NT2/D1 (cell line): ENCODE measurements at places on chromosomes 5 and 9.

DNA sequence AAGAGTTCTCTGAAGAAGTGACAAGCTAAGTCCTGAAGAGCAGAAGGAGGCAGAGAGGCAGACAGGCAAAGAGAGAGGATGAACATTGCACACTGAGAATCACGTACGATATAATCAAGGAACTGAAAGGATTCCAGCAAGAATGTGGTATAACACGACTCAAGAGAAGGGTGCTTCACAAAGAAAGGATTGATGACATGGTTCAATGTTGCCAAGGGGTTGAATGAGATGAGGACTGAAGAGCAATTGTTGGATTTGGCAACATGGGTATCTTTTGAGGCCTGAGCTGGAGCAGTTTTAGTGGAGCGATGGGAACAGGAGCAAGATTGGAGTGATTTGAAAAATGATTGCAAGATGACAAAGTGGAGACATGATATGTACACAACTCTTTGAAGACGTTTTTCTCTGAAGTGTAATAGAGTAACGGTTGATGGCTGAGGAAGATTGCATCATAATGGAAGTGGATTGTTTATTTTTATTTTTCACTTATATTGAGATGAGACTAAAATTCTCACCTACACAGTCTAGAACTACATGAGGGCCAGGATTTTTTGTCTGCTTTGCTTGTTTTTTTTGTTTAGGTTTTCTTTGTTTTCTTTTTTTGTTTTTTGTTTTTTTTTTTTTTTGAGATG is 1049.9 kb upstream of the WWC1 start:
- no peak for DNase-seq

- DNase-seq, result no peak
Measured at GRCh38 chr9:25374281-25374680, 304.0 kb downstream of the TUSC1 start.

- DNase-seq, result peak; percentile 73
Measured at GRCh38 chr5:14142827-14143545, at the start of gene TRIO. Gene TRIO, plus strand, starts transcription at chr5:14143342. Its CDS starts 384 bp downstream, at chr5:14143726.

- DNase-seq, result no peak
Measured at GRCh38 chr5:73296772-73297171, 123.8 kb downstream of the TMEM174 start.

DNA sequence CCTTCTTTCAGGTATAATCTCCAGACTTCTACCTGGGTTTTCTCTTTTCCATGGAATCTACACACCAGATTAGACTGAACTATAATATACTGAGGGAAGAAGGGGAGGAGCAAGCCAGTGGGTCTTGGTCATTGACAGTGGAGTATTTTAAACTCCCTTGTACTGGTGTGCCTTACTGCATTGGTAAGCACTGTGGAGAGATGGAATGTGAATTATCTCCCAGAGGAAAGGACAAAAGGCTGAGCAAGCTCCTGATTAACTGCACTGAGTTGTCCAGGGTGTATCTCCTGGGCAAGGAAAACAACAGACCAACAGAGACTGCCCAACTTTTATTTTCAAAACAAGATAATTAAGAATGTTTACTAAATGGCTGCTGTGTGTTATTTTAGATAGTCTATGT is 29.8 kb upstream of the SLCO6A1 start:
- DNase-seq, result no peak

GRCh38 chr9:3992222-3992621 is 307.6 kb downstream of the GLIS3 start:
- no peak for DNase-seq

DNA sequence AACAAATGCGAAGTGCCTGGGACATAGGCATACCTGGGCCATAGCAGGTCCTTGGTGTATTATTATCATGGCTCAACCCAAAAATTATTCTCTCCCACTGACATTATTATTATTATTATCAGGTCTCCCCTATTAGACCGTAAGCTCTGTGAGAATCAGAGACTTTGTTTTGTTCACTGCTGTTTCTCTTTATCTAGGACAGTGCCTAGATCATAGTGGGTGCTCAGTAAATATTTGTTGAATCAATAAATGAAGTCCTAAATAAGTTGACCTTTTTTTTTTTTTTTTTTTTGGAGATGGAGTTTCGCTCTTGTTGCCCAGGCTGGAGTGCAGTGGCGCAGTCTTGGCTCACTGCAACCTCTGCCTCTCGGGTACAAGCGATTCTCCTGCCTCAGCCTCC is 4.9 kb upstream of the TMEFF1 start:
- DNase-seq, result no peak

- DNase-seq, result no peak
Measured at GRCh38 chr9:118992813-118993794, 376.1 kb downstream of the BRINP1 start.

DNA sequence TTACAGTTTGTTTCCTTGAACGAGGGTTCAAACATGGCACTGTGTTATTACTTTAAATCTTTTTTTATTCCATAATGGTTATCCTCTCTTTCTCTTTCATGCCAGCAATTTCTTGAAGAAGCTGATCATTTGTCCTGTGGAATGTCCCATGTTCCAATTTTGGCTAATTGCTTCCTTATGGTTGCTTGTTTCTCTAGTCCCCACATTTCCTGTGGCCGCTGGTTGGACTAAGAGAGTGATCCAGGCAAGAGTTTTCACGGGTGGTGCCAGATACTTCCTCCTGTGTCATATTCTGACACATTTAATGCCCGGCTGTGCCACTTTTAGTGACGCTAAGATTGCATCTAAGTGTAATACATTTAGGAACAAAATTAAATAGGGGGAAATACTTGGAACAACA is 83.8 kb upstream of the FAM169A start:
- DNase-seq, result no peak

DNA sequence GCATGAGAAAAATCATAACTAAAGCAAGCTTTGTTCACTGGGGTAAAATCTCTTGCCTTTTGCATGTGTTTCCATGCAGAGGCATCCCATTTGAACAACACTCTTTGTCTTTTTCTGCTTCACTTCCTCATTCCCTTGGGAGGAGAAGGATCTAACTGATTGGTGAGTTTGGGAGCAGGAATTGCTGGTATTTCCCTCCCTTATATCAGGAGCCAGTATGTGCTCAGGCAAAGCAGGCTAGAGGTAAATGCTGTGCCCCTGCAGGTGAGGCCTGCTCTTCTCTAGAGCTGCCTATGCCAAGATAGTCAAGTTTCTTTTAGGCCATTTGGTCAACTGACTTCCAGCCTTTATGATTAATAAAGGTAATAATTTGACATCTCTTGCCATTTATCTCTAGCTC is 179.9 kb downstream of the COX7C start:
- DNase-seq, result peak; percentile 11

GRCh38 chr9:20573023-20573422 is 49.3 kb downstream of the MLLT3 start:
- DNase-seq, result no peak
